Activated T-helper 17 cell treated with anti-CD3 and anti-CD28 coated beads, Interleukin-2, amount 50 U/mL, for 72 hours (primary cell): ENCODE measurements at places on chromosomes 6 and 20.

DNA sequence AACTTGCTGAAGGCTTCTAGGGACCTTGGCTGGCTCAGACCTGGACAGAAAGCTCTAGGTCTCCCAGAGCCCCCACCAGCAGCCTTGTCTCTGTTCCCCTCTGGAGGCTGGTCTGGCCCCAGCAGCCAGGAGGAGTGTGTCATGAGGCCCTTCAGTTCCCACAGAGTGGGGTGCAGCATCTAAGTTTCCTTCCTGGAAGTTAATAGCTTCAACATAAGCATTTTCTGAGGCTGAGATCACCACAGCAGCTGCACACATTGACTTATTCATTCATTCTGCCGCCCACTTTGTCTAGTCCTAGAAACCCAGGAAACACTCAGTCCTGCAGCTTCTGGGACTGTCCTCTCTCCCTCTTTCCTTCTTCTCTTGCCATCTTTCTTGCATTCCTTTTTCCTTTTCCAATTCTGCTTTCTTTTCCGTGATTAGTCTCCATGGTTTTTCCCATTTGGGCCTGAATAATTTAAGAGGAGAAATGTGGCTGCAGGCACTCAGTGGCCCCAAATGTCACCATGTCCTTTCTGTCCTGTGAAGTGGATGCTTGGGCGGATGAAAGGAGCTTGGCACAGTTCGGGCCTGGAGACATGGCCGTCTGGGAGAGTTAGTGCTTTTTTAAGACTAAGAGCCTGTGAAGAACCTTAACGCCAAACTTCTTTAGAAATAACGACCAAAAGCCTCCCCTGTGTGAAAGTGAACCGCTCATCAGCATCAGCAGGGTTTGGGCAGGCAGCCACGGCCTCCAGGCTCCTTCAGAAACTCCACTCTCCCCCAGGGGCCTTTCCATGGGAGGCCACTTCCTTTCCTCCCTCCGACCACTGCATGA lies 31.0 kb upstream of the PCMTD2 start:
- ATAC-seq, result peak; percentile 75

DNA sequence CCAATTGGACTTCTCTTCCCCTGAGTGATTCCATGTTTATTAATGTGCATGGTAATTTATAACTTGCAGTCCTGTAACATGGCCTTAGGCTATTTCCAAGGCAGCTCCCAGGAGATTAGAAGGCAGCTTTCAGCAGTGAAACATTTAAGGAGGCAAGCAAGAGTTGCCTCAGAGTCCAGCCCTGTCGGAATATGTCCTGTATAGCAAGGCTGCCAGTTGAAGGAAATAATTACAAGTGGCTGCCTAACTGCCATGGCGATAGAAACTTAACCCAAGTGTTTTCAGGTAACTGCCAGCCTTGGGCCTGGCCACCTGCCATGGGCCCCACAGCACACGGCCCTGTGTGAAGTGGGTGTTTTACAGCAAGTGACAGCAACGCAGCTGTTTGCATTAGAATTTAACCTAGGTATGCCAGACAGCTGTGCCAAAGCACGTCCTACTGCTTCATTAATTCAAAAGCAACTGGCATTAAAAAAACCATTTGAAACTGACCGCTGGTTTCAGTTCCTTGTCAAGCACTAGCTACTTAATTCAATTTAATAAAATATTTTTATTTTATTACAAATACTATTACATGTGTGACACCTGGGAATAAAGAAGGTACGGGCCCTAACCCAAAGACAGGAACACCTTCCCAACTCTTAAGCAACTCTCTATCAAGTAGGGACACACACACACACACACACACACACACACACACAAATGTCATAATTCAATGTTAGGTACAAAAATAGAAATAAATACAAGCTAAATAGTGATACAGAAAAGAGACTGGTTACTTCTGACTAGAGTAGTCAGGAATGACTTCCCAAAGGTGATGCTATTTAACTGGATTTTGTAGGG lies 151.8 kb upstream of the HEY2 start:
- no peak for ATAC-seq

- peak; percentile 41 for ATAC-seq
Measured at GRCh38 chr6:24919056-24919892, 16.5 kb downstream of the RIPOR2 start.

DNA sequence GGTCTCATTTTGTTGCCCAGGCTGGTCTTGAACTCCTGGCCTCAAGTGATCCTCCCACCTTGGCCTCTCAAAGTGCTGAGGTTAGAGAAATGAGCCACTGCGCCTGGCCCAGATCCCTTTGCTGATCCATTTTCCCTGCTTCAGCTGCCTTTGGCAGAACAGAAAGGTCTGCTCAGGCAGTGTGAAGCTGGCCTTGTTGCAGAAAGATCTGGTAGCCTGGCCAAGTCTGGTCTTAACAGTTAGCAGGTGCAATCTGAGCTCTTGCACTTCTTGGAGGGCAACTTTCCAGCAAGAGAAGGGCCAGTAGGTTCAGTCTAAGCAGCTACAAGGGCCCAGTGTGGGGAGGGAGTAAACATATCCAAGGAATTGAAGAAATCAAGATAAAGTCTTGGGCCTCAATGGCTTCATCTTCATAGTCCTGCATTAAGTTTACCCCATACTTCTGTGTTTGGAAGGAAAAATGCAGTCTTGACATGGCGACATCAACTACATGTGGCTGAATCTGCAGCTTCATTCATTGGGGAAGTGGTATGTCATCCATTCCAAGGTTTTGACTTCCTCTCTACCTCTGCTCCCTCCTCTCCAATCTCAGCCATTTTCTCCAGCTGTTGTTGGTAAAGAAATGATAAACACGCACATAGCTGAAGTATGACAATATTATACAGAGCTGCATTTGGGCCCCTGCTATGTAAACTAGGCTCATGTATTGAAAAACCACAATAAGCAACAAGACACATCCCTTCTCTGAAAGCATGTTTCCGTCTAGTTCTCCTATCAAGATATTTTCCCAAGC lies 39.0 kb upstream of the NEDD9 start:
- no peak for ATAC-seq

- ATAC-seq, result no peak
Measured at GRCh38 chr20:15059438-15059837, 722.0 kb upstream of the FLRT3 start.

- ATAC-seq, result no peak
Measured at GRCh38 chr6:108169464-108170331, 3.9 kb downstream of the NR2E1 start.

DNA sequence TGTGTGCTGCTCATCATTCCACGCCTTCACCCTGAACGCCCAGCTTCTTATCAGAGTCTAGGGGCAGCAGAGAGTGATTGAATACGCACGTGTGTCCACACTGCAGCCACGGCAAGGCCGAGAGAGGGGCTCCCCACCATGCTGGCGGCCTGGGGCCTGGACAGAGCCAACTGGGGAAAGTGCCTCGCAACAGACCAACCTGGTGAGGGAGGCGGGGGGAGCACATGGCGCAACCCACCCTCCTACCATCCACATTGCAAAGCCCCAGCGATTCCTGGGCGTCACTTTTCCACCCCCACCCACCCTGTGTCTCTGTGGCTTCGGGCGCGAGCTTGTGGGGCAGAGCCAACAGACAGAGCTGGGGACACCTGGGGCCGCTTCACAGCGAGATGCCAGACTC lies 66.4 kb upstream of the DUSP22 start:
- no peak for ATAC-seq

GRCh38 chr6:82607998-82608725 lies 244.5 kb downstream of the TPBG start:
- ATAC-seq, result no peak

- ATAC-seq, result no peak
Measured at GRCh38 chr6:135179920-135180541, 1.1 kb upstream of the MYB start.

DNA sequence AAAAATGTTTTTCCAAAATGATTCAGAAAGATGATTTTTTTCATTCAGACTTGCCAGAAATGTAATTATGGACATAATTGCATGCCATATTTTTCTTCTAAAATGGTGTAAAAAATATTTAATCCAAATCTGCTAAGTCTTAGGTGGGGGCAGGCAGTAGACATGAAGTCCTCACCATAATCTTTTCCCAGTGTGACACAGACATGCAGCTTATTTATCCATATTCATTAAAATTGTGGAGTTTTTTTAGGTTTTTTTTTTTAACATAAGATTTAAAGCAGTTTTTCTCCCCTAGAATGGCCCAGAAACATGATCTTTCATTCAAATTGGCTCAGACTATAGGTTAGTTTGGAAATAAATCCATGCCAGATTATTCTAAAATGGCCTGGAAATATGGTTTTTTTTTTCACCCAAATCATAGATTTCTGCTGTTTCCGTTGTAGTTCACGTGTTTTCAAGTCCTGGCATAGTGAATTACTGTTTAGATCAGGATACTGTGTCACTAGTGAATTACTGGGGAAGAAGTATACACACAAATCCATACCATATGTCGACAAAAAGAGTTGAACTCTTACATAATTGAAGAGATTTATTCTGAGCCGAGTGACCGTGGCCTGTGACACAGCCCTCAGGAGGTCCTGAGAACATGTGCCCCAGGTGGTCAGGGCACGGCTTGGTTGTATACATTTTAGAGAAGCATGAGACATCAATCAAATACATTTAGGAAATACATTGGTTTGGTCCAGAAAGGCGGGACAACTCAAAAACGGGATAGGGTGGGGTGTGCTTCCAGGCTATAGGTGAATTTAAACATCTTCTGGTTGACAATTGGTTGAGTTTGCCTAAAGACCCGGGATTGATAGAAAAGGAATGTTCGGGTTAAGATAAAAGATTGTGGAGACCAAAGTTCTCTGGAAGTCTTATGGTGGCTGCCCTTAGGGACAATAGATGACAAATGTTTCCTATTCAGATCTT lies 33.9 kb downstream of the ZNF133 start:
- ATAC-seq, result no peak

GRCh38 chr6:37033255-37033654 lies 27.8 kb downstream of the FGD2 start:
- ATAC-seq, result peak; percentile 87

GRCh38 chr20:14336686-14337085 lies 726 bp downstream of the FLRT3 start:
- ATAC-seq, result no peak

DNA sequence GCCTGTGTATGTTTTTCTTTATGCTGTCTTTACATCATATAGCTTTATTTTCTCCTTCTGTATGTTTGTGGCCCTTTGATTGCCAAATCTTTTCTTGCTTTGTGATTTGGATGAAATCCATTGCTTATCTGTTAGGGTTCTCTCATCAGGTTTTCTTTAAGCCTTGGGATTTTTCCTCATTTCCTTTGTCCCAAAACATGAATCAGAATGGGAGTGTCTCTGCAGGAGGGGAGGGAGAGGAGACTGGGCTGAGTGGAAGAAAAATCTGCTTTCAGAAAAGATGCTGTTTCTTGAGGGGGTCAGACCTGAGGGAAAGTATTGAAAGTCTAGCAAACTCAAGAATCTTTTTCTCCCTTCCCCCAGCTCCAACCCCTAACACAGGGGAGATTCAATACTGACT lies 758.0 kb upstream of the MMS22L start:
- no peak for ATAC-seq

- ATAC-seq, result peak; percentile 79
Measured at GRCh38 chr20:381581-382290, 1.2 kb downstream of the TRIB3 start.

DNA sequence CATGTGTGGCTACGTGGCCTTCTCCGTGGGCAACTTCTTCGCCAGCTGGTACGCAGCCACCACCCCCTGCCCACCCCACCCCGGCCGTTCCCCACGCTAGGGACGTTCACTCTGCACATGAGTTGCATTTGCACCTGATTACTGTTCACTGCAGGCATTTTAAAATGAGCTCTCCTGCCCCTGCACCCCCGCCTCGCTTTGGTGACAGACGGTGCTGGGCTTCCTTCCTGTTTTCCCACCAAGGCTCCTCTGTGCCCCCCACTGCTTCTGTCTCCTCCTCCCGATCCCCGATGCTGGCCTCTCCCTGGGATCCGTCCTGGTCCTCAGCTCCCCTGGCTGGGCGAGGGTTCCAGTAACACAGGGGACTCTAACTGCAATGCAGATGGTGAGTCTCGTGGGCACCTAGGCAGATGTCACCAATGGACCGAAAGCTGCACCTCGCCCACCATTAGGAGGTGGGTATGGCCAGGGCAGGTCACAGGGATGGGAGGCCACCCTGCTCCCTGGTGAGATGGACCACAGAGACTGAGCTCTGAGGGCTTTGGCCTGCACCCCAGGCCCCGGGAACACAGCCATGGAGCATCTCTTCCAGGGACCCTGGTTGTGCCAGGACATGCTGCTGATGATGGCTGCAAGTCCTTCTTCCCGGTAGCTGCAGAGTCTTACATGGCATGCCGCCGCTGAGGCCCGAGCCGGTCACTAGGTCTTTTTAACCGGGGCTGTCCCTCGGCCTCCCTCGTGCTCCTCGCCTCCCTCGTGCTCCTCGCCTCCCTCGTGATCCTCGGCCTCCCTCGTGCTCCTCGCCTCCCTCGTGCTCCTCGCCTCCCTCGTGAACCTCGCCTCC lies 3.8 kb downstream of the UNC93A start:
- ATAC-seq, result no peak

DNA sequence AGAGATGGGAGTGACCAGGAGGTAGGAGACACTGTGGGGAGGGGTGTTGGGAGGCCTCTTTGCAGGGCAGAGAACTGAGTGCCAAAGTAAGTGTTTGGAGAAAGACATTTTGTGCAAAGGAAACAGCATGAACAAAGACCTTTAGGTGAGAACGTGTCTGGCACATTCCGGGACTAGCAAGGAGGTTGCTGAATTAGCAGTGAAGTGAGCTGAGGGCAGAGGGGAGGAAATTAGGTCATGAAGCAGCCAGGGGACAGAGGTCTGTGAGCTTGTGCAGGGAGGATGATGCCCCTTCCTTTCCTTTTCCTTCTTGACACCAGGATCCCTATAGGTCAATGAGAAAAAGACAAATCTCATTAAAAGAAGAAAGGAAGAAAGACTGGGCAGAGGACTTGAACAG lies 21.4 kb upstream of the AHCY start:
- ATAC-seq, result no peak

DNA sequence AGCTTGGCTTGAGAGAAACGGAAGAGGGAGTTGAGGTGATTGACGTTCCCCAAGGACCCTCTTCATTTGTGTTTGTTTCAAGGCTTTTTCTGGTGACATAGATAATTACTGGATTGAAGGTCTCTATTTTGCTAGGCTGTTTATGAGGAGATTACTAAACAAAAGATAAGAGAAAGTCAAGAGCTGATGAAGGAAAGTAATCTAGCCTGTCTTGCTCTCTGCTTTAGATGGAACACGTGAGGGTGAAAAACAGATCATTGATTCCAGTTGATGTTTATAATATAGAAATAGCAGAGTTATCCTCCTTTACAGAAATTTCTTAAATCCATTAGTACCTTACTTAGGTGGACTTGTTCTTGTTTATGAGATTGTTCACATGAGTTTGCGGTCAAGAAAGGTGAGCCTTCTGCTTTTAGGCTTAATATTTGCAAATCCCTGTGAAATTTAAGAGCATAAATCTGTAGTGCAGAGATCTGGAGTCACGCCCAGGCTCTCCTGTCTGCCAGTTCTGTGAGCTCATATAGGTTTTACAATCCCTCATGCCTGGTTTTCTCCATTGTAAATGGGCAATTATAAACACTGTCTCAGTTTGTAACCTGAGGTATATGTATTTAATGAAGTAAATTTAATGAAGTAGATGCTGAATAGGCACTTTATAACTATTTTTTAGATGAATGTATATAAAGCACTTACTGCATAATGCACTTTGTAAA lies 272.8 kb downstream of the NKAIN2 start:
- no peak for ATAC-seq

GRCh38 chr6:11710311-11710761 lies 68.3 kb downstream of the ADTRP start:
- peak; percentile 25 for ATAC-seq

GRCh38 chr6:169996378-169997051 lies 245.1 kb downstream of the ERMARD start:
- ATAC-seq, result no peak
